ENCODE measurements at places on chromosomes 6 and 20.

DNA sequence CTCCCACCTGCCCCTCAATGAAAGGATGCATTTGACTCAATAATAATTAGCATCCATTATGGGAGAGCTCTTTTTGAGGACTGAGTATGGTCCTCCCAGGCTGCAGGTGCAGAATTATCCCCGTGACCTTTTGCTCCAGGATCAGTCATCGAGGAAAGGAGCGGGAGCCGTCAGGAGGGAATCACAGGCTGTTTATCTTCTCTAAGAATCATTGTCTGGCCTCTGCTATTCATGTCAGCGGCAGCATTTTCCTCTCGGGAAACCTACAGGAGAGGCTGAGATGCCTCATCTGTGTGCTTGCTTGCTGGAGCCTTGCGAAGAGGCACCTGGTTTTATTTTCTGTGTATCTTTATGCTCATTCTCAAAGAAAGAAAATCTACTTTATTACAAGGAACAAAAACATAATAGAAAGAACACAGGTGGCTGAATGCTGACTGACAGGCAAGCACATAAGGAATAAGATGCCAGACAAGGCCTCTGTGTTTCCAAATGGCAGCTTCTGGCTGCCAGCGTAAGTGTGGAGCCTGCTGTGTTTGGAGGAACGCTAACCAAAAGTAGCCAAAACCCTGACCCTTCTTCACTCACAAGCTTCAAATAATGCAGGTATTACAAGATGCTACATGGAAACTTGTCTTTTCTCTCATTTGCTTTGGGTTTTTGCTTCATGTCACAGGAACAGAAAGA lies 539.1 kb upstream of the MARCKS start:
- DNase-seq: peak; percentile 87

- no peak for DNase-seq
Measured at GRCh38 chr6:20716865-20717264, 182.6 kb downstream of the CDKAL1 start.

GRCh38 chr20:38445381-38445796 lies 10.3 kb upstream of the SNHG17 start:
- DNase-seq: no peak

DNA sequence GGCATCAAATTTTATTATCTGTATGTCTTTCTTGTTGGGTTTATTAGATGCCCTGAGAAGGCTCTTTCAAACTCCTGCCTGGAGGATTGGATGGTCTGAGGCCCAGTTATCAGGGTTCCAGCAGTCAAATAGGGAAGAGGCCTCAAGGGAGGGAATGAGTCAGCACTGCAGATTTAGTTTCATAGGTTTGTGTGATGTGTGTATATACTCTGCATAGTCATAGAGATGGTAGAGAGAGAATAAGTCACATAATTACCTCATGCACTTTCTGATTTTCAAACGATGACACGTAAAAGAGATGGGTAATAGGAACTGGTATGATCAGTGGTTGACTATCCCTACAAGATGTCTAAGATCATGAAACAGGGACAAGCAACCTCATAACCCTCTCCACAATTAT lies 82.1 kb downstream of the ADAT2 start:
- no peak for DNase-seq

DNA sequence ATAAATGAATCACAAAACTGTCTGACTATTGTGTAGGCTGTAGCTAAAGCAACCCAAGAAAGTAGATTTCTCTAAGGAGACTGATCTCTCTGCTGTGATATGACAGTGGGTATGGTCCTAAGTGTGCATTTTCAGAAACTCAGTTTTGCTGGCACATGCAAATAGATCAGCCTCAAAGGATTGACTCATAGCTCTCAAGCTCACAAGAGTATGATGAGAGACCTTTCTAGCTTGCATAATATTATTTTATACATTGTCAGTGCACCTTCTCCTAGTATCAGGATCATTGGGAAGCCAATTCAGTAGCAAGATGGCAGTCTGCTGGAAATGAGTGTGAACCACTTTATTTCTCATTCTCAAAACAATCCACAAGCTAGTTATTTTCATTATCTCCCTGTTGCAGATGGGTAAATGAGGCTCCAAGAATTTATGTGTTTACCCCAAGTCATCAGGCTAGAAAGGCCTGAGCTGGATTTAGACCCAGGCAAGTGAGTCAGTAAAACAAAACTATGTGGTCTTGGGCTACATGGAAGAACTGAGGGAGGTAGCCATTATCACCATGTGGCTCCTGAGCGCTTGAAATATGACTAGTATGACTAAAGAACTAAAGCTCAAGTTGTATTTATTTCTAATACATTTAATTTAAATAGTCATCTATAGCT lies 27.9 kb upstream of the PLCB4 start:
- no peak for DNase-seq

- DNase-seq: peak; percentile 34
Measured at GRCh38 chr6:27650620-27651370, 177.9 kb upstream of the ZNF184 start.

DNA sequence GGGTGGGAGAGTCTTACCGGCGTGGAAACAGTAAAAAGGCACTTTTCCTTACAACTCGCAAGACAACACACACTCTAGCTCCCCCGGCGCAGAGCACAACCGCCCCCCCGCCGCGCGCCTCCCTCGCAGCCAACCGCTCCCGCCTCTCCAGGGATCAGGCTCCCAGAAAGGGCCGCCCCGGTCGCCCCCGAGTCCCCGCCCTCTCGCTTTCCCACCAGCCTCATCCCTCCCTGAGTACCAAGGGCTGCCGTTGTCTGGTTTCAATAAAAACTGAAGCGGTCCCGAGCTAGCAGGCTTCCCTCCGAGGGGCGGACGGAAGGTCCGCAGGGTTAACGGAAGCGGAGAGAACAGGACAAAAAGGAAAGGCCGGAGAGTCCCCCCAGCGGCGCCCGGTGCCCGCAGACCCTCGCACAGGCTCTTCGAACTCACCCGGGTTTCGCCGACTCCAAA lies 804 bp downstream of the ELOVL5 start:
- peak; percentile 75 for DNase-seq

GRCh38 chr20:18263723-18264122 lies 24.6 kb upstream of the ZNF133 start:
- DNase-seq: no peak

GRCh38 chr6:14660806-14661579 lies 543.4 kb downstream of the CD83 start:
- no peak for DNase-seq

GRCh38 chr20:61407561-61407960 lies 155.5 kb downstream of the CDH4 start:
- DNase-seq: no peak

Data from NCI-H1105 treated with DMSO at 0.1 percent for 48 hours (cell line).